ENCODE measurements at places on chromosomes 2 and 18. TPM values are rescaled to one million over a fixed set of nuclear protein-coding genes. Genes with fewer than 3 reads are reported as not detected.

Gene WNT6
- polyA plus RNA-seq, result 0.13 TPM

- DNase-seq, result no peak
Measured at GRCh38 chr2:230267556-230267955, 42.0 kb downstream of the SP140 start.

DNA sequence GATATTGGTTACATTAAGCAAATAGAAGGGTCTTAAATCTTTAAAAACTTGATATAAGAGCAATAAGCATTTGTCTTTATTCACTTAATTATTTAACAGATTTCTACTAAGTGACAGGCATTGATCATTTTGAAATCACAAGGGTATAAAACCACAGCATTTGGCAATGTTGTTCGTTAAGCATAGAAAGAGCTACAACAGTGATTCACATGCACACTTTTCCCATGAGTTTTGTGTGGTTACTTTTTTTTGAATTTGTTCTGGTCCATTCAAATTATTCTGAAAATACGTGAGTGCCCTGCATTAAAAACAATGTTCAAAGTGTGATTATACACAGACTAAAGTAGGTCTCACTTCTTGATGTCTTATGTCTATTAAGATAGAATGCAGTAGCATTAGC is 52.2 kb downstream of the LYPD6B start:
- DNase-seq, result no peak

Gene SERPINB7
- polyA plus RNA-seq, result 0.08 TPM

- DNase-seq, result no peak
Measured at GRCh38 chr2:179275253-179276012, 10.8 kb upstream of the SESTD1 start.

- DNase-seq, result no peak
Measured at GRCh38 chr18:770583-770961, 41.5 kb downstream of the YES1 start.

DNA sequence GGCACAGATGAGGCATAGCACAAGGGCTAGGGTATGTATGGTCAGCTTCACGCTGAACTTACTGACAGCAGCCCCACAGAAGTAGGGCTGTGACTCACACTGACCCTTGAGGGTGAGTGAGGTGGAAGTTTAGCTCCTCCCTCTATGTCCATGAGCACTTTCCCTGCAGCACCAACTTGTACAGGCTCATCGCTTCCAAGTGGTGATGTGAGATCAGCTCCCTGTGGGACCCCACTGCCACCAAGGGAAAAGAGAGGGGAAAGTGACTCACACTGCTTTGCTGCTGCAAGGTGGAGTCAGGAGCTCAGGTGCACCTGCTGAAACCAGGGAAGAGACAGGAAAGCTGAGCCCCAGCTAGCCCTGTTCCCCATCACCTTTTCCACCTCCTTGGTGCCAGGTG is 91.5 kb downstream of the TEX51 start:
- no peak for DNase-seq

Gene TCF23
- 56.1 TPM for polyA plus RNA-seq

Gene MALL
- polyA plus RNA-seq, result 20.0 TPM

DNA sequence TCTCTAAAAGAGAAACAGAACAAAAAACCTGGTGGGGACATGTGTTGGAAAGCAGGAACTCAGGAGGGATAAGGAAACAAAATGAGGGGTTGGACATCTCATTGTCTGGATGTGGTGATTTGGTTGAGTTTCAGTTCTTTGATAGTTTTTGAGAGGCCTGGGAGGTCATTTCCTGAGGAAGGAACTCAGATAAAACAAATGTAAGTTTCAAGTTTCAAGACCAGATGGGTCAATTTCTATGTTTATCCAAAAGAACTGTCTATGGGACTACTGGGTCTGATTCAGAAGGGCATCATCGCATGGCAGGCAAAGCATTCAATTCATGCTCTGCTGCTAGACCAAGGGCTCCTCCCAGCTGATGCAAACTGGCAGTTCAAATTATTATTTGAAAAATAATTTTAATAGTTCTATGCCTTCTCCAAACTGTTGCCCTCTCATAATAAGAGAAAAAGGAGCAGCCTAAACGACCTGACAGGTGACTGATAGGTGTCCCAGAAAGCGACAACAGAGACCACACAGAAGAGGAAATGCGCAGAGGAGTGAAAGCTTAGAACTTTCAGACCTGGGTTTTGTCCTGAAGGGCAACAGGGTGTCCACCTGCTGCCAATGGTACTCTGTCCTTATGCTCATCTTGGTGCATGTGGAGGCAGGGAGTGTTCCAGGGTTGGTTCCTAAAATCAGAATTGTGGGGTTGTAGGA is 39.3 kb upstream of the SH3RF3 start:
- DNase-seq, result no peak

GRCh38 chr18:48949050-48949605 is 1.6 kb downstream of the SMAD7 start:
- no peak for DNase-seq

Gene KRTCAP3
- 0.82 TPM for polyA plus RNA-seq

DNA sequence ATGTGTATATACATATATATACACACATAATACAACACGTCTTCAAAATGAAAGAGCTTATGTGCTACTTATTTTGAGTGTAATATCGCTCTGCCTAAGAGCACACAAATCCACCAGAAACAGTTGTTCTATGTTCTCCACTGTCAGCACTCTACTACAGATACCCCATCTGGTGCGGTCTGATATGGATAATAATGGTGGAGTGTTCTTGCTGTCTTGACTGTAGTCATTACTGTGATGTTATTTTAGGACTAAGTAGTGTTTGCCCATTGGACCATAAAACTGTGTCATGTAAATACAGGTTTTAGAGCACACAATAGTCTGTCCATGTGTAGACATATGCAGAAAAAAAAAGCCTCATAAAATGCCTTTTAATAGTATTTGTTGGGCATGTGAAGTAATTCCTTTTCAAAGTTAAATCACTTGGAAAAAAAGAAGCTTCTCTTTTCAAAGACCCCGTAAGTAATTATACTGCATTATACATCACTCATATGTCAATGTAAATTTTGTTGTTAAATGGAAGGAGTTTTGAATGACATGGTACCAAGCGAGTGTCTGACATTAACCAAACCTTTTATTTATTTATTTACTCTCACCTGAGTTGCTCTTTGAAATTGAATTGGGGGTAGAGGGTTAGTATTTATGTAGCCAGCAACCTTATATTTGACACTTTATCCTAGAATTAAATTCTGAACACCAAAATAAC is 1249.2 kb upstream of the ZEB2 start:
- DNase-seq, result no peak

- peak; percentile 23 for DNase-seq
Measured at GRCh38 chr18:79919089-79919488, 32.4 kb downstream of the SLC66A2 start.

Gene ANKRD30B
- not detected for polyA plus RNA-seq
